ENCODE measurements at places on chromosomes 2 and 18.
A peak's percentile ranks its signal among the peaks of the same experiment; 100 is the strongest.

- DNase-seq: no peak
Observed at GRCh38 chr2:25310965-25311864, 30.5 kb downstream of the DNMT3A start.

GRCh38 chr2:223896833-223897311 lies 48.3 kb downstream of the WDFY1 start:
- peak; percentile 74 for DNase-seq

- DNase-seq: no peak
Observed at GRCh38 chr2:12320991-12321641, 395.6 kb upstream of the TRIB2 start.

DNA sequence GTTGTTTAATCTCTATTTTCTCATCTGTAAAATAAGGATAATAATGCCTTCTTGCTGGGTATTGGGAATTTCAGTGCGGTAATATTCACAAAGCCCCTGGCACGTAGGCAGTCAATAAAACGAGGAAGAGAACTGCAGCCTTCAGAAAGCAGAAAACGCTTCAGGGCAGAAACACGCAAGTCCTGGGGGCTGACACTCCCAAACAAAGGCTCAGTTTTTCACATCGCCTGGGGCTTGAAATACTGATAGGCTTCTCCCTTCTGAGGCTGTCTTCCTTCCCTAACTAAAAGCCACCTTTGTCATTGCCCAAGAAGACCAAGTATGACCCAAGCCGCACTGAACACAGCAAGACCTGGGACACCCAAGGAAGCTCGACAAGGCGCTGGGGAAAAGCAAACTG lies 32.4 kb downstream of the TMEM177 start:
- no peak for DNase-seq

- DNase-seq: no peak
Observed at GRCh38 chr2:68287580-68288441, 31.9 kb downstream of the CNRIP1 start.

GRCh38 chr2:100235581-100235980 lies 86.7 kb downstream of the LONRF2 start:
- DNase-seq: no peak
